Right cardiac atrium (tissue), 5 donors: ENCODE measurements at places on chromosomes 12 and 14. TPM values are rescaled to one million over a fixed set of nuclear protein-coding genes. Genes with fewer than 3 reads are reported as not detected.

Gene SIRT4
- total RNA-seq, result 6.9 TPM

Gene KRT74
- total RNA-seq, result 0.47 TPM

Gene UTP20
- 8.5 TPM for total RNA-seq

Gene NDUFA9
- total RNA-seq, result 193 TPM

Gene POP5
- 45.0 TPM for total RNA-seq

GRCh38 chr12:122473543-122474323 lies 27.0 kb downstream of the ZCCHC8 start:
- DNase-seq, result no peak

GRCh38 chr12:59629890-59630289 lies 34.1 kb downstream of the SLC16A7 start:
- no peak for DNase-seq

DNA sequence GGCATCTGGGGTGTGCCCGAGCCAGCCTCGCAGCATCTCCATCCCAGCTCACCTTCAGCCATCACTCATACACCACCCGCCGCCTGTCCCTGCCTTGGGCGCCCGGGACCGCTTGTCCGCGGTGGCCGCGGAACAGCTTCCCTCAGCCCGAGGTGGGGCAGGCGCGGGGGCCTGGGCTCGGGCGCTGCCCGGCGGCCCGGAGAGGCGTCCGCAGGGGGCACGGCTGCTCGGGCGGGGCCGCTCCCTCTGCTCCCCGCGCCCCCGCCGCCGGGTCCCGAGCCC lies 430 bp downstream of the SLC41A2 start:
- no peak for DNase-seq

DNA sequence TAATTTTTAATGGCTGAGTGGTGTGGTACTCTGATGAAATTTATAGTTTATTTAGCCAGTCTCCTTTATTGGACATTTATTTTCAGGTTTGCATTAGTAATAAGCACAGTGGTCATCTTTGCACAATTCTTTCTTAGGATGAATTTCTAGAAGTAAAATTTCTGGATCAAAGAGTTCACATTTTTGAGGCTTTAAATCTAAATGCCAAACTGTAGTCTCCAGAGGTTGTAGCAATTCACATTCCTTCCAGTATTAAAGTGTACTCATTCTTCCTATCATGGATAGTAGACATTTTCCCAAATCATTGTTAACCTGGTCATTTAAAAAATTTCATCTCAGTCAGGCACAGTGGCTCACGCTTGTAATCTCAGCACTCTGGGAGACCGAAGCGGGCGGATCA lies 24.8 kb downstream of the SLC39A9 start:
- DNase-seq, result no peak

DNA sequence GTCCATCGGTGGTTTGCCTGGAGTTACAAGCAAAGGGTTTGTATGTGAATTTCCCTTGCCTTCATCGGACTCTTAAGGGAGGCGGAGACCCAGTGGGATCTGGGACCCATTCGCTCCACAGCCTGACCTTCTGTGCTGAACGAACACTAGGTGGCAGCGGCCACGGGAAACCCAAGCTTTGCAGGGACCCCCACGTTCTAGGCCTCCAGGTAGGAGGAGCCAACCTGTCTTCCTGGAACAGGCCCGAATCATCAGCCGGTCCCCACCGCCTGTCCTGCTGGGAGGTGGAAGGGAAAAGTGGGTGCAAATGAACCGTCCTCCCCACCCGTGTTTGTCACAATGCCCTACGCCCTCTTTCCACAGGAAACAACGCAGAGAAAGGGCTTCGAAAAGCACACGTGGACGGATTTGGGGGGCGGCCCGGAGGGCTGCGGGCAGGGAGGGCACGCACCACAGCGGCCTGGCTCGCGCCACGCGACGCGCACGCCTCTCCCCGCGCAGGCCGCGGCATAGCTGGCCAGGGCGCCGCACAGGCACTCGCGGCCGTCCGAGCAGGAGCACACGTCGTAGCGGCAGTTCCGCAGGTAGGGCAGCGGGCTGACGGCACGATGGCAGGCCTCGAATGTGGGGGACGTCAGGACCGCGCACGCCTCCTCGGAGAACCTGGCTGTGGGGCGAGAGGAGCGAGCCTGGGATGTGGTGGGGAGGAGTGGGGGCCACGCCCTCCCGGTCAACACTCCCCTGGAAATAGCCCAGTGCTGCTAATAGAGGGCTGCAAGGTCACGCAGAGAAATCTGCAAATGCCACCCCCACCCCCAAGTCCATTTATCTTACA lies 67.8 kb downstream of the VWF start:
- DNase-seq, result no peak

DNA sequence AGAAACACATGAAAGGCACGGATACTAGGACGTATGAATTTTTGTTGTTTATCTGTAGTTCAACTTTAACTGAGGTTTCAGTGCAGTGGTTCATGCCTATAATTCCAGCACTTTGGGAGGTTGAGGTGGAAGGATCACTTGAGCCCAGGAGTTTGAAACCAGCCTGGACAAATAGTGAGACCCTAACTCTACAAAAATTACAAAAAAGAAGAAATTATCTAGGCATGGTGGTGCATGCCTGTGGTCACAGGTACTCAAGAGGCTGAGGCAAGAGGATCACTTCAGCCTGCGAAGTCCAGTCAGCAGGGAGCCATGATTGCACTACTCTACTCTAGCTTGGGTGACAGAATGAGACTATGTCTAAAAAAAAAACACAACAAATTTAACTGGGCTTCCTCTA lies 8.0 kb downstream of the KRT6B start:
- DNase-seq, result no peak

GRCh38 chr12:62774794-62775193 lies 160.2 kb downstream of the PPM1H start:
- DNase-seq, result no peak

- DNase-seq, result no peak
Observed at GRCh38 chr12:24928131-24928530, 20.8 kb downstream of the BCAT1 start.

GRCh38 chr14:74377976-74378690 lies 29.9 kb downstream of the VRTN start:
- DNase-seq, result no peak
